Stimulated activated CD8-positive, alpha-beta memory T cell treated with anti-CD3 and anti-CD28 coated beads, Interleukin-7, amount 100 ng/mL, for 48 hours (primary cell): ENCODE measurements at places on chromosomes 4 and X.

DNA sequence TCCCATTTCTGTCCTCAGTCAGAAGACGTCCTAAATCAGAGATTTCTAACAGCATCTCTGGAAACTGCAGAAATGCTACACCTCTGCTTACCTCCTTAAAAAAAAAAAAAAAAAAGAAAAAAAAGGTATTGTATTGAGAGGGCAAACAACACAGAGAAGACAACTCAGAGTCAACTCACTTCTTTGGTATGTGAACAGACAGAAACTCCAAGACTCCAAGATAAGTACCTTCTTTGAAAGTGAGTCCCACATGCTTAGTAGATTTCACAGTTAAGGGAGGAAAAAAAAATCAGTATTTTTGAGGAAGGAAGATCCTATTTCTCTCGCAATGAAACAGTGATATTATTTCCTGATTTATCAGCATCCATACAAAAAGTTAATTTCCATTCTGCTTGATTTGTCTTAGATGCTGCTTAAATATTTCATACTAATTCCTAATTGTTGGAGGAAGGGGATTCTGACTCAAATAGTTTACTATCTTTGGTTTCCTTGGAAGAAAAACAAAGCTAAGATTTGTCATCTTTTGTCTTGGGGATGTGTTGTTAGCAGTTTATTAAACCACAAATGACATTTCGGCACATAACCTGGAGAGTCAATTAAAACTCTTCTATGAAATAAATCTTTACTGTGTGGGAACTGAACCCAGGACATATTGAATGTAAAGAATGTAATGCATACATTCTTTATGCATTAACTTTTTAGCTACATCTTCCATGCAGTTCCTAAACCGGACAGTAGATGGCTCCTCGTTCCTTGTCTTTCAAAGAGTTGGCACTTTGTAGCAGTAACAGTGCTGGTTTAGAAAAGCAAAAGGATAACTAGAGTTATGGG is 4.7 kb downstream of the RASGEF1B start:
- DNase-seq = peak; percentile 63

- no peak for DNase-seq
Observed at GRCh38 chrX:45847961-45848360, 647.3 kb upstream of the DIPK2B start.

- DNase-seq = no peak
Observed at GRCh38 chrX:67749536-67749935, 205.7 kb downstream of the AR start.

- no peak for DNase-seq
Observed at GRCh38 chr4:26594778-26595177, 10.9 kb downstream of the TBC1D19 start.

GRCh38 chr4:105277702-105278101 is 131.0 kb downstream of the TET2 start:
- DNase-seq = no peak

GRCh38 chr4:107069049-107069448 is 32.9 kb upstream of the DKK2 start:
- DNase-seq = no peak

- no peak for DNase-seq
Observed at GRCh38 chr4:189822326-189822725, 118.3 kb upstream of the FRG1 start.

GRCh38 chr4:81635739-81636138 is 164.0 kb upstream of the RASGEF1B start:
- no peak for DNase-seq

DNA sequence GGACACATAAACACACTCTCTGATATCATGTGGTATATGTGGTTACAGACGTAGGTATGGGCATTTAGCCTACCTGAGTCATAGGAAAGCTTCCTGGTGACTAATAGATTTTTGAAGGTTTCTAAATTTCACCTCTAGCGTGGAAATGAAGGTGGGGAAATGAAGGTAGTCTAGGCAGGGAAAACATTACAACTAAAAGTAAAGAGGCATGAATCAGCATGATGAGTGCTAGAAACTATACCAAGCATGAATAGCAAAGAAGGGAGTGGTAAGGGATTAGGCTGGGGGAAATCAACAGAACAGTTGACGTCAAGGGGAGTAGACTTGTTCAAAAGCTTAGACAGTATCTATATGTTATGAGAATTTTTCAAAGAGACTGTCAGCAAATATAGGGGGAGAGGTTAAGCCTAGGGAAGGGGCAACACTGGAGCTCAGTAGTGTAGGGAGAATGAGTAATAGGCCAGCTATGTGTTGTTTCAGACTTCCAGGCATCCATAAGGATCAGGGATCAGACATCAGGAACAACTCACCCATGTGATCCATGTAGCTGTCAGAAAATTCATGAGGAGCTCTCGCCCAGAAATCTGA is 279.3 kb upstream of the DIPK2B start:
- no peak for DNase-seq

DNA sequence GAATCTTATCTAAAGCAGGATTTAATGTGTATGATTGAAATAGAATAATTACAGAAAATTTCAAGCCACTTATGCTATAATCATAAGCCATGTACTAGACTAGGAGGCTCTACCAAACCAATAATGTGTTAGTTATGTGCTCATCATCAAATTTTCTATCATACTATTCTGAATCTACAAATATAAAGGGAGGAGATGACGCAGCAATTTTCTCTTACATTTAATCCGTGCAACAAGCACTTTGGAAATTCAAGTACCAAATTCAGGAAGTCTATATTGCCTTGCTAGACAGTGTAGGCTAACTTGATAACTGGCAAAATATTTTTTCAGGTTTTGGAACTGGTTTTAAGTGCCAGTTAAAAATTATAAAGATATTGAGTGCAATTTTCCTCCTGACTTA is 283.5 kb downstream of the C4orf33 start:
- DNase-seq = no peak

DNA sequence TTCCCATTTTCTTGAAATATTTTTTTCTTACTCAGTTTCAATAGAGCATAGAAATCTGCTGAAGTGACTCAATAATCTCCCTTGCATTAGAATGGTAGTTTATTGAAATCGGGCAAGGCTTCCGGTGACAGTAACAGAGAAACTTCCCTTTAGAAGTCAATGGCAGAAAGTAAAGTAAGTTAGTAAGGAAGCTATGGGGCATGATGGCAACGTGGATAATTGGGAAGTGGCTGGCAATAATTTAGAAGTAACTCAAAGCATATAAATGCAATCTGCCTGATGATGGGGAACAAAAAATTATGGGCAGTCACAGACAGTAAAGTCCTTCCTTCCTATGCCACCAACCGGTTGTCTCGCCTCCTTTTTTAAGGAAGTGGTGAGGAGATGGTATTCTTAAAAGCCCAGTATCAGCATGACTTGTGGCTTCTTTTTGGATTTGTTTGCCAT is 7.6 kb downstream of the CYBB start:
- DNase-seq = no peak

DNA sequence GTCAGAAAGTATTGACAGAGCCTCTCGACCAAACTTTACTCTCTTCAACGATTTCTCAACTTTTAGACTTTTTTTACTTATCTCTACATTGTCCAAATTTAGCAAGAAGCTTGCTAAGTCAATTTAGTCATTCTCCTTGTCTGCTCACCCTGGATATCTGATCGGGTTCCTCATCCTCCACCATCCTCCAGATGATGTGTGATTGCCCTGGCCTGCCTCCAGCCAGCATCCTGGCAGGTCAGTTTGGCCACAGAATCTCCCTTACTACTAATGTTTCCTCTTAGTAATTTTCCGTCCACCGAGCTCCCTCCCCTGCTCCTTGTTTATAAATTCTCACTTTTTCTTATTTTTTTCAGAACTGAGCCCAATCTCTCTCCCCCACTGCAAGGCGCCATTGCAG is 167.9 kb upstream of the ZFP42 start:
- no peak for DNase-seq

GRCh38 chr4:2809610-2810180 is 16.8 kb downstream of the SH3BP2 start:
- DNase-seq = no peak

DNA sequence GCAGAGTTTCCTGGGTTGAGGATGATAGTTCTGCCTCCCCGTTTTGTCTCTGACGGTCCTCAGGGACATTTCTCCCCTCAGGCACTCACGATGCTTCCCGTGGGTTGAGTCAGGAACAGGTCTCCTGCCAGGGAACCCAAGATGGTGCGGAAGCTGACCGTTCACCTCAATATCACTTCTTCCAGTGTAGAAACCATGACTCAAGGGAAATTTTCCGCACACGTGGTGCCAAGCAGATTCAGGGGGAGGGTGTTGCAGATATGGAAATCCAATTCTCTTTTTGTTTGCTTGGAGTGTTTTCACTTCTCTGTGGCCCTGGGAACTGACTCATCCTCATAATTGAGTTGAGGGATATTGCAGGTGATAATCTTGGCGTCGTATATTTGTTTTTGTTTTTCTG is 46.7 kb downstream of the CXorf49B start:
- DNase-seq = no peak

DNA sequence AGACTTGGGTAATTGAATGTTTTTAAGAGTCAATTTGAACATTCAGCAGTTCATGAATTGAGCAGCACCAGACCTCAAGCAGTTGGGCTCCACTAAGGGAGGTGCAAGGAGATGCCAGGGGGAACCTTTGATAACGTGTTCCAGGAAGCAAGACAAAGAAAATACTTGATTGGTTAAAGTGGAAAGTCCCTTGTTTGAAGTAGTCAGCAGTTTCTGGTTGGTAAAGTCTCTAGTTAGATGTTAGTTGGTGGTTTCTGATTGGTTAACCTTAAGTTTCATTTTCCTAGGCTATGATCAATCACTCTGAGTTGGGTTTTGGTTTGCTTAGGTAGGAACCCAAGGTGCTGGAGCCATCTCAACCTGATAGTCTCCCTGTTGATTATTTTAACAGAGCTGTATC is 4.0 kb downstream of the HERC6 start:
- DNase-seq = peak; percentile 55

GRCh38 chr4:108941904-108942430 is 179.1 kb upstream of the ETNPPL start:
- no peak for DNase-seq

- no peak for DNase-seq
Observed at GRCh38 chr4:3864742-3865721, 98.8 kb downstream of the ADRA2C start.

GRCh38 chrX:21993265-21993664 is 38.9 kb upstream of the PHEX start:
- DNase-seq = no peak

- no peak for DNase-seq
Observed at GRCh38 chr4:26105337-26105736, 191.3 kb downstream of the SMIM20 start.

DNA sequence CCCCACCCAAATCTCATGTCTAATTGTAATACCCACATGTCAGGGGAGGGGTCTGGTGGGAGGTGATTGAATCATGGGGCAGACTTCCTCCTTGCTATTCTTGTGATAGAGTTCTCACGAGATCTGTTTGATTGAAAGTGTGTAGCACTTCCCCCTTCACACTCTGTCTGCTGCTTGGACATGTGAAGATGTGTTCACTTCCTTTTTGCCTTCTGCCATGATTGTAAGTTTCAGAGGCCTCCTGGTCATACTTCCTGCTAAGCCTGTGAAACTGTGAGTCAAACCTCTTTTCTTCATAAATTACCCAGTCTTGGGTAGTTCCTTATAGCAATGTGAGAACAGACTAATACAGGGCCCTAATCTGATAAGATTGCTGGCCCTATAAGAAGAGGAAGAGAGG is 1514.8 kb downstream of the RPA4 start:
- no peak for DNase-seq

- no peak for DNase-seq
Observed at GRCh38 chrX:19772096-19772821, 115.1 kb downstream of the SH3KBP1 start.

DNA sequence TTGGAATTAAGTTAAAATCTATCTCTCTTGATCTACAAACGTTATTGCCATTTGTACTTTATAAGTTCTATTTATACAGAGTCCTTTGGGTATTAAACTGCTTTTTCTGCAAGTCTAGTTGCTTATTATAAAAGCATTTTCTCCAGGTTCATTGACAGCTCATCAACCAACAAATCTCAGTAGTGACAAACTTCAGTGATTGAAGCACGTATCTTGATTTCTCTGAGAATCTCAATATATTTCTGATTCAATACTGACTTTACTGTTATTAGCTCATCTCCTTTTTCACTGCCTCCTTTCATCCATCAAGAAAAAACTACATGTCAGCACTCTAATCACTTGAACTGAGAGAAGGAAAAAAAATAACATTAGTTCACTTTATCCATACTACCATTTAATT is 630.2 kb downstream of the ARAP2 start:
- DNase-seq = no peak

DNA sequence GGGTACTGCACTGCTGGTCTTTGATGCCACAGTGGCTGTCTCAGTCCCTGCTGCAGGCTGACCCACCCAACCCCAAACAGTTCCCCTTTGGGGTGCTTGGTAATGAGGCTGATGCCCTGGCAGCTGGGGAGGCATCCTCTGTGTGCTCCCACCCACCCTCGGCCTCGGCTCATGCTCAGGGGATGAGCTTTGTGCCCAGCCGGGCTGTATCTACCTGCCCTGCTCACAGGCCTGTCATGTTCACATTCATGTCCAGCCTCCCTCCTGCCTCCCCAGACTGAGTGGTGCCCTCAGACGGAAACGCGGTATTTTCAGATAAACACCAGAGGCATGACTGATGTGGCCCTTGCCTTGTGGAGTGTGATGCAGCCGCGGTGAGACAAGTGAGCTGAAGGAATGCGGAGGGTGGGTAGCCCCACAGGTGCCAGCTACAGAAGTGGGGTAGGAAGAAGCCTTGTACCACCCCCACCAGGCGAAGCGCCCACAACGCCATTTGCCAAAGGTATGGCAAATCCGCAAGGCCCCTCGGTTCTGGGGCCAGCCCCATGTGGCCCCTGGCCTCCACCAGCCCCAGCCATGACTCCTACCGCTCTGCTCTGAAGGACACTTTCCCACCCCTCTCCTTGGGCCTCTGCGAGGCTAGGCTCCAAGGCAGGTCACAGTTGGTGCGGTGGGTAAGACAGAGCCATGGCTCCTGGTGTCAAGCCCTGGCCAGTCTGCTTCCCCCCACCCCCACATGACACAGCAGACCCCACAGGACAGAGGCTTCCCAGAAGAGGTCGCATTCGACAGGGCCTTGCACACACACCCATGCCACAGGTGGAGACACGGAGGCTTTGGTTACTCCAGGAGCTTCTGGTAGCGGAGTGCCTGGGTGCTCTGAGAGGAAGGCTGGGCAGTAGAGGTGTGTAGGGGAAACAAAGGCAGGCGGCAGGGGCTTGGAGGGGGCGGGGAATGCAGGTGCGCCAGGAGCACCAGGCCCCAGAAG is 1.8 kb upstream of the RENBP start:
- DNase-seq = no peak

- no peak for DNase-seq
Observed at GRCh38 chr4:24601121-24601520, 16.8 kb upstream of the DHX15 start.

DNA sequence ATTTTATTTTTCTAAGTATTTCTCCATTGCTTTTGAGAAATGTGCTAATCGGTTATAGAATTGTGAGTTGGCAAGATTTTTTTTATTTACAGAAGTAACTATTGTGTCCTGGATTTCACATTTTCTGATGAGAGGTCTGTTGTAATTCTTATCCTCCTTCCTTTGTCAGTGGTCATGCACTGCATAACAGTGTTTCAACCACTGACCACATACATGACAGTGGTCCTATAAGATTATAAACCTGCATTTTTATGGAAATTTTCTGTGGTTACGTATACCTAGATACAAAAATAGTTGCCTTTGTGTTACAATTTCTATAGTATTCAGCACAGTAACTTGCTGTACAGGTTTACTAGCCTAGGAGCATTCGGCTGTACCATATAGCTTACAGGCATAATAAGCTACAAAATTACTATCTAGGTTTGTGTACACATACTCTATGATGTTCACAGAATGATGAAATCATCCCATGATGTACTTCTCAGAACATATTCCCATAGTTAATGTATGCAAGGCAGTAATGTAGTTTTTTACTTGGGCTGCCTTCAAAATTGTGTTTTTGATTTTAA is 47.8 kb downstream of the APELA start:
- no peak for DNase-seq

GRCh38 chrX:65706041-65706828 is 38.8 kb downstream of the MSN start:
- DNase-seq = no peak
